COR-L47 (cell line): ENCODE measurements at places on chromosomes 2 and 18.
A peak's percentile ranks its signal among the peaks of the same experiment; 100 is the strongest.

- no peak for DNase-seq
Observed at GRCh38 chr2:23617167-23617810, 232.3 kb downstream of the KLHL29 start.

DNA sequence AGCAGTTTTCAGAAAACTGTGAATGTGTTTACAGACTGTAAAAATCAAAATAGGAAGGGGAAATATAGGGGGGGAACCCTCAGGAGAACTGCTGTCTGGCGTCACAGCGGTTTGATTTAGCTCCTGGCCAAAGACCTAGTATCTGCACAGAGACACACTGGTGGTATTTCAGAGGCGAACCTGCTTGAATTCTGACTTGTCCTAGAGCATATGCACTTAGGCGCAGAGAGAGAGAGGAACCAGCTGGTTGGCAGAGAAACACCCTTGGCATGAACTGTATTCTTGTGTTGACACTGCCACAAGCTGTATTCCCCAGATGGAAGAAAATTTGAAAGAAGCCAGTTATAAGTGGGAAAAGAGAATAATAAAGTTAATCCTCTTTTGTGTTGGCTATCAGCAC is 506.5 kb upstream of the NRP2 start:
- DNase-seq, result no peak

DNA sequence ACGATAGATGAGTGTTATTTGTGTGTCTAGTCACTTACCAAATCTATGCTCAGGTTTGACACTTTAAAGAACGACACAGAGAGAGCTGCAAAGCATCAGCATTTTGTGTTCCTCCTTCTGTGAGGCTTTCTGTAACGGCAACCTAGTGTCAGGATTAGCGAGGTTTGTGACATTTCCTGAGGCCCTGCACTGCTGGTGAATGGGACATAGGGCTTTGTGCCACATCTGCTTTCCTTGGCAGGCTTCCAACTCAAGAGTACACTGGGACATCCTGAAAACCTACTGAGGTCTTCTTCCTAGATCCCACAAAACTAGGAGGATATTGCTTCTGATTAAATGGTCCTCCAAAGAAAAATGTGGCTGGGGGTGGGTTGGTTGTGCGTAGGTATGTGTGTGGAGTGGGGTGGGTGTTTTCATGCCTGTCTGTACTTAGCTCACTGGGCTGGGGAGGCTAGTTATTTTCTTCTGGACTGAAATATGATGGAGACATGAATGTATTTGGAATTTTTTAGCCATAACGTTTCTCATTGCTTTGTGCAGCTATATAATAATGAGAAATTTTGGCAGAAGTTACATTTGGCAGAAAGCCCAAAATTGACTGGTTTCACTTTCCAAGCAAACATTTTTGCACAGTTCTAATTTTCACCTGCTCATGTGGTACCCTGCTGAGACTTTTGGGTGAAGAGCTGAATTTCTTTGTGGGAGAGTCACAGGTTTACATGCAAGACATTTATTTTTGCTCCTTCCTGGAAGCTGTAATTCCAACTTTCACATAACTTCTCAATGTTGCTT is 308.4 kb downstream of the XIRP2 start:
- DNase-seq, result peak; percentile 89

GRCh38 chr2:228768818-228769217 is 502.3 kb downstream of the PID1 start:
- no peak for DNase-seq

DNA sequence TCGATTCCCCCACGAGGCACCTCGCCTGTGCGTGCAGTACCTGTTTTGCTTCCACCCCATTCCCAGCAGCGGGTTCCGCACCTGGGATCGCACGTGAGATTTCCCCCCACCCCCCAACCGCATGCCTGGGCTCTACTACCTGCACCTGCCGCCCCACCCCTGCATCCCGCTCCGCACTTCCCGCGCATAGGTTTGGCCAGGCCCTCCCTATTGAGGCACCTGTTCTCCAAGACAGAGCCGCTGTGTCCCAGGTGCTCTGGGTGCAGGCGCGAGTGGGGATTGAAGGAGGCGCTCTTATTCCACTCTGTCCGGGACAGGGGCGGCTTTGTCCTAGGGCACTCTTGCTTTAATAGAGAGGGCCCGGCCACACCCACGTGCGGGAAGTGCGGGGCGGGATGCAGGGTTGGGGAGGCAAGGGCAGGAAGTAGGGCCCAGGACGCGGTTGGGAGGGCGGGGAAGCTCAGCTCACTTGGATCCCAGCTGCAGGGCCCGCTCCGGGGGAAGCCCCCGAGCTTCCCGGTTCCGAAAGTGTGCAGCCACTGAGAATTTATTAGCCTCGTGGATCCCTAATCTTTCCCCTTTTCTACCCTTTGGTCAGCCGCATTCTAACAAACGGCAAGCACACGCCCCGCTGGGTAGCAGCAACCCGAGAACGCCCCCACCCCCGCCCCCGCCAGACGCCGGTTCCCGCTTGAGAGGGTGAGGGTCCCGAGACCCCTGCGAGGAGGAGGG is 670 bp upstream of the MOCOS start:
- DNase-seq, result no peak

DNA sequence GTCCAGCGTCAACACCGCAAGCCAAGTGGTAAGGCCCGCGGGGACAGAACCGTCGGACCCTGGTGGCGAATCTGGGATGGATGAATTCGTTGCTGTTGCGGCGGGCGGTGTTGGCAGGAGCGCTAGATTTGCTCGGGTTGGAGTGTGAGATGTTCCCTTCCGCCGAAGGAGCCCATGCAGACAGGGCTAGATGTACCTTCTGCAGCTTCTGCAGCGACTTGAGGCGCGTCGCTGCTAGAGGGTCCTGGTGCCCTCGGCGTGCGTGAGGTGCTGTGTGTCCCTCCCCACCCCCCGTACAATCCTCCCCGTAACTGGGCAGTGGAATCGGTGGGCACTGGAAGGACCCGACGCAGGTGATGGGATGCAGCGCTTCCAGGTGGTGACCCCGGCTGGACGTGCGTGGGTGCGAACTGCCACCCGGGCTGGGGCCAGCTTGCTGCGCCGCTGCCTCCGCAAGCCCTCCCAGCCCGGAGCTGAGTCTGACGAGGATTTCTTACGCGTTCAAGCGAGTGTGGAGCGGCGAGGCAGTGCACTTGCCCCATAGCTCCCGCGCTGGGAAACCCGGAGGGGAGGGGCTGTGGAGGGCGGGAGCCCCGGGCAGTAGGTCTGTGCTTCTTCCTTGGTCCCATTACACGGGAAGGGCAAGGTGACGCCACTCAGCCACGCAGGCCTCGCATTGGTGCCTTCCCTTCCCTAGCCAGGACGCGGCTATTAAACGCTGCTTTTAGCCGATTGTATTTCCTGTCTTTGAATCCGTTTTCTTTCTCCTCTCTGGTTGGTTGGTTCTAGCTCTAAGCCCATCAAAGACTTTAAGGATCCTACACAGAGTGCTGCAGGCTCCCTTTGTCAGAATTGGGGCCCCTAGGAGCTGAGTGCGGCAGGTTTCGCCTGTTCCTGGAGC is 34.2 kb downstream of the CHRNA1 start:
- DNase-seq, result no peak

- DNase-seq, result no peak
Observed at GRCh38 chr2:12488352-12489318, 228.1 kb upstream of the TRIB2 start.

DNA sequence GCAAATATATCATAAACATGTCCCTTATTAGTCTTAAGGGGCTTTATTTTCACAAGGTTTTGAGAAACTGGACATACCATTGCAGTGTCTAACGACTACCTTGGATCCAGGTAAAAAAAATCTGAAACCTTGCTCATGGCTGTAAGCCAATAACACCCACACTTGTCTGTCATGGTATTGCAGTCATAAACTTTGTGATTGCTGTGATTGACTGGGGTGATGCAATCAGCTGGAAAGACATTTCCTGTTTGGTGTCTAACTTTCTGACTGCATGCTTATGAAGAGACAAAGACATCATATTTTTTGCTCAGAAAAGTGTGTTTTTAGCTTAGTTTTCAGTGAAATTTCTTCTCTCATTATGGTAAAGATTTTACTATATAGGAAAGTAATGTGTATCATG is 635.0 kb downstream of the TSN start:
- no peak for DNase-seq

DNA sequence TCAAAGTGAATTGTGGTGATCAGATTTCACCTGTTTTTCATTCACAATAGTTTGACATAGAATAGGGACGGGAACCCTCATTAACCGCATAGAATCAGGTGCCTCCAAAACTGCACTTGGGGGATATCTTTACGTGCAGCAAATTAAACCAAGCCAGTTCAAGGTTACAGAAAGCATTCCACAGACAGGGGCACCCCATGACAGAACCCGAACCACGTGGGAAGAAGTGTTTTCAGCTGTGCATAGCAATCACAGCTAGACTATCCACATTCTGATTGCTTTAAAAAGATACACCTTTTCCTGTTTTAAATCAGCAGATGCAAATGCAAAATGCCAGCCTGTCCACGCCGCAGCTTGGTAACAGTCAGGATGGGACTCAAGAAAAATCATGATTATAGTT is 205.8 kb downstream of the ANAPC1 start:
- no peak for DNase-seq
